ENCODE measurements at places on chromosomes 5 and 9. TPM values are rescaled to one million over a fixed set of nuclear protein-coding genes. Genes with fewer than 3 reads are reported as not detected.

DNA sequence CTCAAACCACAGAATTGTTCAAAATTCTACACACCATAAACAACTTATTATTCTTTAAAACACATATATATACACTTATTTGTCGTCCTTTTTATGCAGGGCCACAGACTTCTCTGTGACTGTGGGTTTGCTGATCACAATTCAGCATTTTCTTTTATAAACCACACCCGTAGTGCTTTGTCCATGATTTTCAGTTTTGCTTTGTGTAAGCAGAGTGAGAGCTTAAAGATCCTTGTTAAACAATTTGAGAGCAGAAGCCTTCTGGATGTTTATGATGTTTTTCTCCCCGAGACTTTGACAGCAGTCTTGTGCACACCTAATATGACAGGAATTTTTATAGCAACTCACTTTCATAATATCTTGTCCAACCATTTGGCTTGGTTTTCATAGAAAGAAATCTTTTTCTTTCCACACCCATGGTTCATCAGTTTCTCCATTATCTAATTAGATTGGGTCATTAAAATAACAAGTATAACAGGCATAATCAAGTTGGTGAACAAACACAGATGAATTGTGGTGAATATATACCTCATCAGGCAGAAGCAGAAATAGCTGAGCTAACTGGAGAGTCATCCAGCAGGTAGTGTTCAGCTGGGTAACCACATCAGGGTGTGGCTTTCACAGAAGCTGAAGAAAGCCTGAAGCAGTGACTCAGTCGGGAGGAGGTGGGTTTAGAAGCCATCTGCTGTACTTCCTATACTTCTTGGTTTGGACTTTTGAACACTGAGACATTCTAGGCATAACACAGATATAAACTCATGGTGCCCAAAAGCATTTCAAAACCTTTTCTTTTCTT is 232.8 kb downstream of the DOCK8 start:
- DNase-seq: peak; percentile 91

DNA sequence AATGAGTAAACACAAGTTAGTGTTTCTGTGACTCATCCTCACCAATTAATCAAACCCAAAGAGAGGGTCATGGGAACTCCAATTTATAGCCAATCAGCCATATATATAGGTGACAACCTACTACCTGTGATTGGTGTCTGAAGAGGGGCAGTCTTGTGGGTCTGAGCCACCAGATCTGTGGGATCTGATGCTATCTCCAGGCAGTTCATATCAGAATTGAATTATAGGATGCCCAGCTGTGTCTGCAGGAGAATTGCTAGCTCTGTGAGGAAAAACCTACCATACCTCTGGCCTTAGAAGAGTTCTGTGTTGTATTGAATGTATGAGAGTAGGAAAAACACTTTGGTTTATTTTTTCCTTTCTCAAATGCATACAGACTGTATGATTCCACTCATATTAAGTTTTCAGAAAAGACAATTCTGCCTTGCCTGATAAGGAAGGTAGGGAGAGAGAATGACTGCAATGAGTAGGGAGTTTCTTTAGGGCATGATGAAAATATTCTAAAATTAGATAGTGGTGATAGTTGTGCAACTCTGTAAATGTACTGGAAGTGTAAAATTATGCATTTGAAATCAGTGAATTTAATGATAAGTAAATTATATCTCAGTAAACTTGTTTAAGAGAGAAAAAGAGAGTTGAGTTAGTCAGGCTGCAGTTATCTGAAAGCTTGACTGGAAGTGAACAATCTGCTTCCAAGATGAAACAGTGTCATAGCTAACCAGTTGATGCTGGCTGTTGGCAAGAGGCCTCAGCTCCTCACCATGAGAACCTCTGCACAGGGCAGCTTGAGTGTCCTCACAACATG is 274.9 kb downstream of the AUH start:
- no peak for DNase-seq

GRCh38 chr9:86082870-86083269 is 16.5 kb downstream of the GOLM1 start:
- DNase-seq: no peak

DNA sequence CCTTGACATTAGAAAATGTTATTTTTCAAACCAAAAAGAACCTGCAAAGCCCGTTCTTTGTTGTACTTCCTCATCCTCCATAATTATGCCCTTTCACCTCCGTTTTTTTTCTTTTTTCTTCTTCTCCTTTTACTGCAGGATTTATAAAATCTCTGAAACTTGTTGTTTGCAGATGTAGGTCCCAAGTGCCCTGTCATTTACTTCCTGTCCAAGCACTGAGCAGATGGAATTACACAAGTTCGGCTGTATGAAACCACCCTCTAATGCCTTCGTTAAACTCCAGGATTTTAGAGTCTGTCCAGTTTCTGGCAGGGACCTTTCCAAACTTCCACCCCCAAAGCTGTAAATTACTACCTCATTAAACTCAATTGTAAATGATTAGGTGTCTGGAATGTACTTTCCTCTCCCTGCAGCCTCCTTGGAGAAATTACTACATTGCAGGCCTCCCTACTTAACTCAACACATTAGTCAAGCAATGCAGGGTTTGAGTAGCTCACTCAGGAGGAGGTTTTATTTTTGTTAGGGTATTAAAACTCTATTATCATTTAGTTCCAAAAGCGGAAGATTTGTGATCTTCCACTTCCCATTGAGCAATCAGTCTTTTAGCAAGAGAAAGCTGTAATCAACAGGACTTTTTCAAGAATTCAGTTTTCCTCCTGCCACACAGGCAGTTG is 125.6 kb upstream of the LPAR1 start:
- no peak for DNase-seq

DNA sequence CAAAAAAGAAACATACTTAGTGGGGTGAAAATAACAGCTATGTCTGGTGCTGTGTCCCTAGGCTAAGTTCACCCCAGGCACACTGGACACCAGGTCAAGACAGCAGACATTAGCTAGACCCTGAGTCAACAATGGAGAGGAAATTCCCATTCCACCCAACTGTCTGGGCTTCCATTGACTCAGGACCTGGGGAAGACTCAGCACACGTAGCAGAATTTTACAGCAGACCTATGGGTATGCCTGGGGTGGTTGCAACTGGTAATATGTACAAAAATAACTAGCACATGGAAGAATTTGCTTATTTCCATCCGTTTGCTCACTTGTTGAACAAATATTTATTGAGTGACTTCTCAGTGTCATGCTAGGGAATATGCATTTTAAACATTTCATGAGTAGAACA is 117.0 kb downstream of the GAS1 start:
- DNase-seq: no peak

DNA sequence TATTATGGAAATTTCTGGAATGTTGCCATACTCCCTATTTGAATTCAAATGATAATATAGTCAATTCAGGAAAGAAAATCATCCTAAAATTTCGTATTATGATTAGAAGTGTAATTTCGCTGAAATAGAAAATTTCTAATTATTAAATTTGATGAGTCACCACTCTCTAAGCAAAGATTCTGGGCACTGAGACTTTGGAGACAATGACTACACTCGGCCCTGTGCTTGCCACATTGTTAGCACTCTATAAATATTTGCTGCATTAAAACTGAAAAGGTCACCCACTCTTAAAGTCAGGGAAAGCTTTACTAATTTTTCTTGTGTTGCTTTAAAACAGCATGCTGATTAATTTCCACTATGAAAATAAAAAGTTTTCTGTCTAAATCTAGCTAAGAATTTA is 240.3 kb downstream of the TLE4 start:
- DNase-seq: peak; percentile 35

DNA sequence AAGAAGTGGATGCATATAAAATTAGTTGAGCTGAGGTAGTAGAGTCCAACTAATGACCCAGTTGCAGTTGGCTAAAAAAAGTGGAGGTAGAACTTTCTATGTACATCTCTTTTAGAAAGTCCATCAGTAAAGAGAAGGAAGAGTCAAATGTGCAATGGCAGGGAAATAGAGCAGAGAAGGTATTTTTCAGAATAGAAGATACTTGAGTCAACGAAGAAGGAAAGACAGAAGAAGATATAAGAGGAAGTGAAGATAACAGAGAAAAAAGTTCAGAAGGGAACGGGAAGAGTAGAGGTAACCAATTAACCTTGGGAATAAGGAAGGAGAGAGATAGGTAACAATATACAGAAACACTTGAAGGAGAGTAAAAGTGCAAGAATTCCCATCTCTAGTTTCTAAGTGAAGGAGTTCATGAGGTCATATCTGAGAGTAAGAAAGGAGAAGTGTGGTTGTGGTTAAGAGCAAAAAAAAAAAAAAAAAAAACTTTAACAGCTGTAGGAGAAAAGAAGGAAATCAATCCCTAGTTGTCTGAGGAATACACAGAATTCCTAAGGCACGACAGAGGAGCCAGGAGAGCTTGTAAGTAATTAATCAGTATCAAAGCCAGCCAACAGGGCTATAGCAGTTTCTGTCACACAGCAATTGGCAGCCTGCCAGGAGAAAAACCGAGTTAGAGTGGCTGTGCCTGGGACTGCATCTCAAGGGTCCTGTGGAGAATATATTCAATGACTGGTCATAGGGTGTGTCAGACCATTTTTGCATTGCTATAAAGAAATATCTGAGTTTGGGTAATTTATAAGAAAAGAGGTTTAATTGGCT is 61.0 kb downstream of the ARL15 start:
- DNase-seq: peak; percentile 10

- peak; percentile 84 for DNase-seq
These were observed 12.7 kb upstream of the TDRD7 start for GRCh38 chr9:97398999-97399758.

DNA sequence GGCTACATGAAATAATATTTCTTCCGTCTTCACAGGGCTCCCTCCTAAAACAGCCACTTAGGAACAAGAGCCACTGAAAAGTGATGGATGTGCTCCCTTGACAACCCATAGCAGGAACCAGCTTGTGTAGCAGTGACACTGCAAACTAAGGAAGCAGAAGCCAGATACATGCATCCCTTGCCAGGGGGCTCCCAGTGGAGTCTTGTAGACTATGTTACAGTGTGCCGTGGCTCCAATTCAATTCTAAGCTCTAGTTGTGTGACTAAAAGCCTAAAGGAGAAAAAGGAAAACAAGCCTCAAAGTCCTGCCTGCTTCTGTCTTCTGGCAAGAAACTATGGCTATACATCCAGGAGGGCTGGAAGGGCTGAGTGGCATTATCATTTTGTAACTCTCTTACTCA is 12.2 kb upstream of the TAF1L start:
- DNase-seq: no peak

DNA sequence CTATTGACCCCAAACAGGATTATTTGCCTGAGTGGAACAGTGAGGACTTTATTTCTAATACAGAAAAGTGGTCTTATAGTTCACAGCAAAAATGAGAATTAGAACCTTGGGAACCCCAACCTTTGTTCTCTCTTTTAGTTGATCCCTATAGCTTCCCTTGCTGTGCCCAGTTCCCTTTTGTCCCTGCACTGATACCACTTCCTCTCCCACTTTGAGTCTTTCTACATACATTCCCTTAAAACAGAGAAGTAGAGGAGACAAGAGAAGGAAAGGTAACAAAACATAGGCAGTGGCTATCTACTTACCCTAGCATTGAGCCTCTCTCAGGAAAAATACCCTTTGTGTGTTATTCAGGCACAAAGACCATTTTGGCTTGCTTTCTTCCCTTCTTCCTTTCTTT is 246.4 kb downstream of the FAM114A2 start:
- DNase-seq: no peak

DNA sequence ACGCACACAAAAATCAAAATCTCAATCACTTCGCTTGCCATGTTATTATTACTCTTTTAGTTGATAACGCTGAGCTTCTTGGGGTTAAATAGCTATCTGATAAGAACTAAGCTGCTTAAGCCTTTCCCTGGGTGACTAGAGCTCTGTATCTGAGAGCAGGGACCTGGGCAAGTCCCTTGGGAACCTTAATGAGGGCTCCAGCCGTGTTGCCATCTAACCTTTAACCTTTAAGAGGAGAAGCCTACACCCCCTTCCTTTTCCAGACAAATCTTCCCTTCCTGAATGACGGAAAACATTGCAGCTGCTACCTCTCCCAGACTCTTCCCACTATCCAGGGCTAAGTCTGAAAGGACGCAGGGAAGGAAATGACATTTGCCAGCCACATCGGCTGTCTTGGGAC is 216.5 kb upstream of the RAI14 start:
- no peak for DNase-seq

DNA sequence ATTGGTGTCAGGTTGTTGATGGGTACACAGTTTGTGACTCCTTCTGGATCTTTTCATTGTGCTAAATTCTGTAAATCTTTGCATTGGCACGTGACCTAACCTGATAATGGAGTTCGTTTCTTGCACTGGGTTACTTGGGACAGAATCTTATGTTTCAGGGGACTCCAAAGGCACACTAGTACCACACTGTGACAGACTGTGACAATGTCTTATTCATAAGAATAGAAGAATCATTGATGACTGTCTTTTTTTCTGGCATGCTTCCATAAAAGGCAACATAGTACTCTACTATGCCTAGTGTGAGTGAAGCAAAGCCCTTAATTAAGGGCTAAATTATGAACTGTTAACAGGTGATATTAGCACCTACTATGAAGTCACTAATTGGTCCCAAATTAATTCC is 35.4 kb upstream of the RICTOR start:
- DNase-seq: no peak

DNA sequence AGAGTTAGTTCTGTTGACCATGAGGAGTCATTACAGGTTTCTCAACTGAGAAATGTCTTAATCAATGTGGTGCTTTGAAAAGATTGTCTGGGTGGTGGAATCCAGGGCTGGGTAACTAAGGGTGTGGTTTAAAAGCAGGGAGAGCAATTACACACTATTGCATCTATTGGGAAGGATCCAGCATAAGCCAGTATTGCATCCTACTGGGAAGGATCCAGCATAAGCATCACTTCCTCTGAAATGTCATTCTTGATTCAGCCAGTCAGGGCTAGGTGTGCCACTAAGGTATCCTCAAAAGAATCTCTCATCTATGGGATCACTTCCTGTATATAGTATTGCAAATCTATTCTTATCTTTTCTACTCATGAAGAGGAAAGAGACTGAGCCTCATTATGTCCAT is 38.6 kb downstream of the ELOVL7 start:
- no peak for DNase-seq

- peak; percentile 56 for DNase-seq
These were observed 58.8 kb downstream of the SLC1A1 start for GRCh38 chr9:4548811-4549725.

GRCh38 chr5:35198075-35198474 is 32.2 kb downstream of the PRLR start:
- DNase-seq: peak; percentile 65

DNA sequence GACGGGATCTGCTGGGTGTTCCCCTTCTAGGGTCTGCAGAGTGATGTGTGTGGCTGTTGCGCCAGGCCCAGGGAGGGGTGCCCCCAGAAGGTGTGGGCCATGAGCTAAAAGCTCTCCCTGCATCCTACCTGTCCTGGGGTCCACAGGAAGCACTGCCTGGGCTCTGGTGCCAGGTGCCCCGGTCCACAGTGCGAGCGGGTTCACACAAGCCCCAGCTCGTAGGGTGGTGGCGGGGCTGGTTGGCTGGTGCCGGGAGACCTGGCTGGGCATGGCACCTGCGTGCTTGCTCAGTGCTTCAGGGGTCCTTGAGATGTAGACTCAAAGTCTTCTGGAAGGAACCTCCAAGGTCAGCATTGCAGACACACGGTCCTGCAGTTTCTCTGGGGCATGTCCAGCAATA is 25.5 kb downstream of the ASS1 start:
- no peak for DNase-seq

Gene ANKRD34B
- total RNA-seq: 0.06 TPM

Gene TTC16
- total RNA-seq: not detected

Gene AQP3
- total RNA-seq: 3.5 TPM

Gene PCDHAC2
- total RNA-seq: 1.2 TPM

Gene IFNE
- not detected for total RNA-seq

Gene TAF11L10
- total RNA-seq: not detected

Gene PCDHB9
- total RNA-seq: 1.6 TPM

Gene TAS2R1
- total RNA-seq: not detected

Gene CD72
- 1.7 TPM for total RNA-seq

Gene PCYOX1L
- total RNA-seq: 13.1 TPM

Gene CSF2
- 16.4 TPM for total RNA-seq

Gene GCNT1
- total RNA-seq: 6.4 TPM

All from Daoy (cell line).